ENCODE measurements at places on chromosomes 5 and 9.

- no peak for DNase-seq
Measured at GRCh38 chr9:112970939-112971338, 41.1 kb downstream of the ZNF883 start.

DNA sequence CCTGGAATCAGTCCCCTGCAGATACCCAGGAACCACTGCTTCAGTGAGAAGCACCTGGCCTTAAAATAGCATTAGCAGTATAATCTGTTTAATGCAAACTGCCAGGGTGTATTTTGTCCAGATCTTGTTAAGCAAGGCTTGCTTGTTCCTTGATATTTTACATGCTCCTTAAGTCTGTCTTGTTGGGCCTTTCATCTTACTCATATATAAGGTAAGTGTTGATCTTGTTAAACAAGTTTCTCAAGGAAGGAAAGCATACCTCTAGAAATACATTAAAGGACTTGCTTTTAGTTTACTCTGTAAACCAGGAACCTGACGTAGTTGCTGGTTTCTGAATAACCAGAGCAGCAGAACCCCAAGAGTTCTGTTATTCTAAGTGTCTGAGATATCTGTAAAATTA lies 13.7 kb downstream of the HSPA4 start:
- no peak for DNase-seq

- peak; percentile 75 for DNase-seq
Measured at GRCh38 chr9:131762356-131762932, 22.6 kb upstream of the RAPGEF1 start.

DNA sequence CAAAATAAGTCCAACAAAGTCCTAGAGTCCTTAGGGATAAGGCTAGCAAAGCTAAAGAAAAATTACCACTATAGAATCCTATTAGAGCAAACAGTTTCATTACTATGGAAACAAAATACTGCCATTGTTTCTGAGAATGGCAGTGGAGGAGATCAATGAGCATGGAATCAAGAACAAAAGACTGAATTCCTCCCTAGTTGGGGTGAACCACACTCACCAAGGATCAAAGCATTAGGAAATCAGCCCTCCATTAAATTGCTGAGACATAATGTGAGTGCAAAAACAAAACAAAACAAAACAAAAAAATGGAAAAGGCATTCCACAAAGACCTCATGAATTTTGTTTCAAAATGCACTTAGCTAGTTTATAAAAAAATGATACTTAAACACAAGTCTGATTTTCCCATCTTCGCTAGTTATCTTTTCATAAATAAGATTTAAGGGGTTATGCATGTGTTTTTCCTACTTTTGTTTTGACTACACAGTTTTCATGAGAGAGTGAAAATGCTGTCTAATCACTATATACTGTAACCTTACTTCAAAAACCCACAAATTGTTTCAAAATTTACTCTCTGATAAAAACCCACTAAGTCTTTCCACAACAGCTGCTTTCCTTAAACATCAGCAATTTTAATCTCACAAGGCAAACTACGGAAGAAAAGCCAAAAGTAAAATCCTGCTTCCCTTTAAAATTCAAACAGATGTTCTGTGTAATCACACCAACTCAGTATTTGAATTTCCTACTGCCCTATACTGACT lies 9.7 kb downstream of the SERINC5 start:
- DNase-seq: peak; percentile 33

DNA sequence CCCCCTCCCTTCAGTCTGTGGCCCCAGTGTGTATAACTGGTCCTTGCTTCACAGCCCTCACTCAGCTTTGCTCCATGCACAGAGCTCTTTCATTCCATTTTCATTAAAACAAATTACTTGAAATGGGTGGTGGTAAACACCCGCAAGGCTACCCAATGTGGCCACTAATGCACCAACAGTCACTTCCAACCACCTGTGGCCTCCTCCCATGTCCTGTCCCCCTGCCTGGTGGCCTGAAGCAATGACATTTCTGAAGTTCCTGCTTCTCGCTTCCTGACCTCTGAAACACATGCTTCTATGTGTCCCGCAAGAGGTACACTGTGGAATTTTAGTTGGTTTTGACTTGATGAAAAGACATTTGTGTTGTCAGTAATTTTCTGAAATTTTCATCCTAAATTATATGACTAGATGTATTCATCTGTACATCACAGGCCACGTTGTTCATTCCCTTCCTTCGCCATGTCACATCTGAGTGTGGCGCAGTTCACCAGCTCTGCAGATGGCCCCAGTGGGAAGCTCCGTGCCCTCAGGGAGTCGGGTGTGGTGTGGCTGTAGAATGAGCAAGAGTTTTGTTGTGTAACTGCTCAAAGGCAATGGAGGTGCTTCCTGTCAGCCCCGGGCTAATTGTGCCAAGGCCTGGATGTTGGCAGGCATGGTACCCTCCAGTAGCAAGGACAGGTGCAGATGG lies 9.6 kb downstream of the ROPN1L start:
- no peak for DNase-seq

DNA sequence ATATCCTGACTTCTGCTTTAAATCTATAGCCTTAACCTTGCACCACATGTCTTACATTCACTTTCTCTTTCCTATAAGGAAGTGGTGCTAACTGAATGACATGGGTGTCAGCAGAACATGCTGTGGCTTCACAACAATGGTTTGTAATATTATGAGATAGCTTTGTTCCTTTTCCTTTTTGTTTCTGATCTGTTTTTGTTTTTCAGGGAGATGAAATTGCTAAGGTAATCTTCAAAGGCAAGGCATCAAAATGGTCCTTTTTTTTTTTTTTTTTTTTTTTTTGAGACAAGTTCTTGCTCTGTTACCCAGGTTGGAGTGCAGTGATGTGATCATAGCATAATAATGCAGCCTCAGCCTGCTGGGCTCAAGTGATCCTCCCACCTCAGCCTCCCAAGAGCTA lies 53.6 kb upstream of the RANBP6 start:
- DNase-seq: peak; percentile 71

GRCh38 chr5:132752581-132753125 lies 5.4 kb downstream of the CCNI2 start:
- no peak for DNase-seq

DNA sequence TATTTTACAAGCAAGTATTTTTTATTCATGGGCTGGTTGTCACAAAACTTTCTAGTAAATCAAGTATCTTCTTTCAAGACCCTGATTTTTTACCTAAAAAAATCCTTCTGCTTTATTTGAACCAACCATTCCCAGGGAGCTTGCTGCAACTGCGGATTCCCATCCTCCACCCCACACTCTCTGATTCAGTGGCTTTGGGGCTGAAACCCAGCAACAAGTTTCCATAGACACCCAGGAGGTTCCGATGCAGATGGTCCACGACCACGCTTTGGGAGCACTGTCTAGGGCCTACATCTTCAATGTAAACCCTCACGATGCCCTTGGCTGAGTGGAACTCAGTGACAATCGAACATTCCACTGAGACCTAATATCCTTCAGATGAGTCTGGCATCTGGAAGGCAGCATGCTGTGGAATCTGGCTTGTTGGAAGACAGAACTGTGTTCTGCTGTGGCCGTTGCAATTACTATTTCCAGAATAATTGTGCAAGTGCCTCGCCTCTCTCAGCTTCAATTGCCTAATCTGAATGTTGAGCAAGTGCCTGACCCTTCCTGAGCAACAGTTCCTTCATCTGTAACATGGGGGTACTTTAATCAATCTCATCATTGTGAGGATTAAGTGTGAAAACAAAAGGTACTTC lies 105.1 kb downstream of the INSYN2B start:
- no peak for DNase-seq

GRCh38 chr5:141039061-141039460 lies 12.1 kb upstream of the PCDHB1 start:
- no peak for DNase-seq

GRCh38 chr5:154138701-154139100 lies 51.8 kb upstream of the GALNT10 start:
- no peak for DNase-seq

DNA sequence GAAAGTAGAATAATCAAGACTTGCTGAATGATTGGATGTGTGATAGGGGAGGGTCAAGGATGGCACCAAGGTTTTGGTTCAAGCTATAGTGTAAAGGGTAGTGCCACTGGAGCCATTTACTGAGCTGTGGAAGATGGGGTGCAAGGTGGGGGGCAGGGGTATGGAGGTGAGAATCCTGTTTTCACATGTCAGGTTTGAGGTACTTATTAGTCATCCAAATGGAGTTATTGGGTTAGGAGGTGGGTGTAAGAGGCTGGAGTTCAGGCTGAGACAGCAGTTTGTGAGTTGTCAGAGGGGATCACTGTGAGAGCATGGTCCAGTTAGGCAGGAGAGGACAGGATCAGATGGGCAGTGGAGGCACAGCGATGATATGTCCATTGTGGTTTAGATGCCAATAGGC lies 8.9 kb downstream of the PCBD2 start:
- no peak for DNase-seq

GRCh38 chr9:7456377-7456776 lies 343.2 kb downstream of the DMAC1 start:
- no peak for DNase-seq

GRCh38 chr5:66597183-66597757 lies 1.1 kb downstream of the MAST4 start:
- DNase-seq: no peak

GRCh38 chr5:123150089-123150488 lies 61.0 kb downstream of the PRDM6 start:
- no peak for DNase-seq

Data from CD4-positive, alpha-beta T cell treated with Interleukin-17A for 1 hour (primary cell).